Cardiac muscle cell (in vitro differentiated cells and primary cell): ENCODE measurements at places on chromosomes 6 and 20. TPM values are rescaled to one million over a fixed set of nuclear protein-coding genes. Genes with fewer than 3 reads are reported as not detected.

SDHAF4 gene
- 21.3 and 41.0 TPM in 2 replicates for polyA plus RNA-seq

ATP6V1G2 gene
- polyA plus RNA-seq = 32.7 and 40.2 TPM in 2 replicates

OPN5 gene
- polyA plus RNA-seq = not detected in 2 replicates

PRSS16 gene
- 2.7 and 5.2 TPM in 2 replicates for polyA plus RNA-seq

ZSCAN16 gene
- 7.4 and 9.3 TPM in 2 replicates for polyA plus RNA-seq

ISM1 gene
- polyA plus RNA-seq = 0.59 TPM in 1 of 2 replicates, not detected in the other

ARMH2 gene
- not detected in 2 replicates for polyA plus RNA-seq

ZNF76 gene
- polyA plus RNA-seq = 59.6 and 67.5 TPM in 2 replicates

OPRM1 gene
- not detected in 2 replicates for polyA plus RNA-seq

MDFI gene
- 27.5 and 27.9 TPM in 2 replicates for polyA plus RNA-seq

HLA-DRB1 gene
- 0.74 and 1.1 TPM in 2 replicates for polyA plus RNA-seq

SGK2 gene
- polyA plus RNA-seq = 1.1 TPM in 1 of 2 replicates, not detected in the other

FOXA2 gene
- polyA plus RNA-seq = not detected in 2 replicates

TAAR6 gene
- not detected in 2 replicates for polyA plus RNA-seq

SNAP91 gene
- polyA plus RNA-seq = 27.4 and 29.0 TPM in 2 replicates

RHAG gene
- polyA plus RNA-seq = not detected in 2 replicates

SLA2 gene
- polyA plus RNA-seq = not detected in 2 replicates

RNF217 gene
- 9.4 and 13.2 TPM in 2 replicates for polyA plus RNA-seq

XKR7 gene
- polyA plus RNA-seq = 0.02 TPM in 1 of 2 replicates, not detected in the other

TFB1M gene
- polyA plus RNA-seq = 17.6 and 22.0 TPM in 2 replicates

ARHGAP18 gene
- polyA plus RNA-seq = 0.25 and 1.3 TPM in 2 replicates

MMS22L gene
- polyA plus RNA-seq = 4.1 and 6.6 TPM in 2 replicates

DNAH8 gene
- polyA plus RNA-seq = not detected in 2 replicates

TREM1 gene
- not detected in 2 replicates for polyA plus RNA-seq

TNFRSF21 gene
- polyA plus RNA-seq = 16.8 and 22.9 TPM in 2 replicates

HLA-DRA gene
- polyA plus RNA-seq = 2.4 TPM in 1 of 2 replicates, not detected in the other

LY6G5C gene
- polyA plus RNA-seq = 5.0 and 9.0 TPM in 2 replicates

TSBP1 gene
- not detected in 2 replicates for polyA plus RNA-seq

CNR1 gene
- 0.69 and 0.97 TPM in 2 replicates for polyA plus RNA-seq

CLPSL2 gene
- 1.2 TPM in 1 of 2 replicates, not detected in the other for polyA plus RNA-seq

MRPL18 gene
- 73.1 and 75.6 TPM in 2 replicates for polyA plus RNA-seq

DAAM2 gene
- polyA plus RNA-seq = 3.4 and 7.5 TPM in 2 replicates

FAM217A gene
- polyA plus RNA-seq = 1.4 TPM in 1 of 2 replicates, not detected in the other

MRAP2 gene
- polyA plus RNA-seq = 17.4 and 20.6 TPM in 2 replicates

LHFPL5 gene
- not detected in 2 replicates for polyA plus RNA-seq

TINAG gene
- not detected in 2 replicates for polyA plus RNA-seq

SIRPD gene
- not detected in 2 replicates for polyA plus RNA-seq
